NCI-H1092 treated with DMSO at 0.1 percent for 48 hours (cell line): ENCODE measurements at places on chromosomes 5 and 9.

- no peak for DNase-seq
These were observed 27.9 kb upstream of the CEMIP2 start for GRCh38 chr9:71796100-71796767.

DNA sequence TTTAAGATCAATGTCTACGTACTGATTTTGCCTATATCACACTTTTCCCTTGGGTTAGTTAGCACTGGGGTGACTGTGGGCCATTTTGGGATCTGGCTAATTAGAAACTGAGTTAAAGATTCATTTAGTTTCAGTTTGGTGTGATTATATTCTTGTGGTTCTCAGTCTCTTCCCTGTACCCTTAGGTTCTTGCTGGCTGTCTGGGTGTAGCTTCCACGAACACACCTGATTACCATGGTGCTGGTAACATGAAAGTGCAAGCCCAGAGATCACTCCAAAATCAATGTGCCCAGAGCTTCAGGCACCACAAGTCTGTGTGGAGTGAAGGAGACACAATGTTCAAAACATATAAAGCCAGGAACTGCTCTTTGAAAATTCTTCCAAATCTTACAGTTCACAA lies 248.1 kb downstream of the PDE4D start:
- no peak for DNase-seq

- no peak for DNase-seq
These were observed 36.6 kb upstream of the MYORG start for GRCh38 chr9:34413231-34413852.

DNA sequence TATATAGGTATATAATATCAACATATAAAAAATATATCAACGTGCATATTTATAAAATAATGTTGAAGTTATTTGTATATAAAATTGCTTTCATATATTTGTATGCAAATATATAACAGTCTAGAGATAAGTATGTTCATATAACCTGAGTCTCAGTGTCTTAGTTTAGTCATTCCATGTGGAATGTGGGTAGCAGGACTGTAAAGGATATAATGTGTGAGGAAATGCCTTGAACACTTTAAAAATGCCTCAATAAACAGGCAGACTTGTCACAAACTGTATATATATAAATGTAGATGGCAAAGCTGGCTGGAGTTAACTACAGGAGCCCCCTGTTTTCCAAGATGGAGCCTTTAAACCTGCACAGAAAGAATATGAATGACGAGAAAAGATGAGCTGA lies 48.4 kb downstream of the CCDC125 start:
- DNase-seq, result no peak

DNA sequence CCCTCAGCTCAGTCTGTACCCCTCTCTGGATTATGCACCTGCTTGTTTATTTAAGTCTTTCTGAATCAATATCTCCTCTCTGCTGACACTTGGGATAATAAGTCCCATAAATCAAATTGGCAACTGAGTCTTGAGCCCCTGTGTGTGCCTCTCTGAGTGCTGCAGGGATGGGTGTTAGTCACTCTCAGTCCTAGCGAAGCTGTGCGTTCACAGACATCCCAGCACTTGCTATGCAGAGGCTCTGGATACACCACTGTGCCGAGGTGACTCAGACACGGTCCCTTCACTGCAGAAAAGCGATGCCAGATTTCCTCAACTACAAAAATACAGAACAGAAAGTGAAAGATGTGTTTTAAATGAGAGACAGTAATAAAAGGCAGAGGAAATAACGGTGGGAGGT lies 4.1 kb upstream of the KCNMB1 start:
- DNase-seq, result peak; percentile 2

DNA sequence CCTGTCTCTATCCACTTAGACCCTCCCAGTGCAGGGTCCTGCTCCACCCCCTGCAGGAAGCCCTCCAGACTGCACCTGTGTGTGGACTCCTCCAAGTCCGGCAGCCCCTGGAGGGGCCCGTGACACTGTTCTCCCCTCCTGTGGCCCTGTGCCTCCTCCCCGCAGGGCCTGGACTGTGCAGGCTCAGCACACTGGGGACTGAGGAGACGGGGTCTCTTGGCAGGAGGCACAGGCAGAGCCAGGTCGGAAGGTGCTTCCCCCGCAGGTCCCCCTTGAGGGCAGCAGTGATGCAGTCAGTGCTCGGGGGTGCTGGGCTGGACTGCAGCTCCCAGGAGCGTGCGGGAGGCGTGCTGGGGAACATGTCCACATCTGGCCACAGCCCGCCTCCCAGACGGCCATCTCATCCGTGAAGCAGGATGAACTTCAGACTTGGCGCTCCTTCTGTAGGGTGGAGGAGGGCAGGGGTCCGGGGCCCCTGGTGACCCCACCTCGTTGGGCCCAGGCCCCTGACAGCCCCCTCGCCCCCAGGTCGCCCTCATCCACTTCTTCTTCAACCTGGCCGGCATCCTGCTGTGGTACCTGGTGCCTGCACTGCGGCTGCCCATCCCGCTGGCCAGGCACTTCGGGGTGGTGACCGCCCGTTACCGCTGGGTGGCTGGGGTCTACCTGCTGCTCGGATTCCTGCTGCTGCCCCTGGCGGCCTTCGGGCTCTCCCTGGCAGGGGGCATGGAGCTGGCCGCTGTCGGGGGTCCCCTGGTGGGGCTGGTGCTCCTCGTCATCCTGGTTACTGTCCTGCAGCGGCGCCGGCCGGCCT lies 4.9 kb downstream of the SLC34A3 start:
- no peak for DNase-seq

- DNase-seq, result no peak
These were observed 572.6 kb upstream of the CLINT1 start for GRCh38 chr5:158431369-158432029.

DNA sequence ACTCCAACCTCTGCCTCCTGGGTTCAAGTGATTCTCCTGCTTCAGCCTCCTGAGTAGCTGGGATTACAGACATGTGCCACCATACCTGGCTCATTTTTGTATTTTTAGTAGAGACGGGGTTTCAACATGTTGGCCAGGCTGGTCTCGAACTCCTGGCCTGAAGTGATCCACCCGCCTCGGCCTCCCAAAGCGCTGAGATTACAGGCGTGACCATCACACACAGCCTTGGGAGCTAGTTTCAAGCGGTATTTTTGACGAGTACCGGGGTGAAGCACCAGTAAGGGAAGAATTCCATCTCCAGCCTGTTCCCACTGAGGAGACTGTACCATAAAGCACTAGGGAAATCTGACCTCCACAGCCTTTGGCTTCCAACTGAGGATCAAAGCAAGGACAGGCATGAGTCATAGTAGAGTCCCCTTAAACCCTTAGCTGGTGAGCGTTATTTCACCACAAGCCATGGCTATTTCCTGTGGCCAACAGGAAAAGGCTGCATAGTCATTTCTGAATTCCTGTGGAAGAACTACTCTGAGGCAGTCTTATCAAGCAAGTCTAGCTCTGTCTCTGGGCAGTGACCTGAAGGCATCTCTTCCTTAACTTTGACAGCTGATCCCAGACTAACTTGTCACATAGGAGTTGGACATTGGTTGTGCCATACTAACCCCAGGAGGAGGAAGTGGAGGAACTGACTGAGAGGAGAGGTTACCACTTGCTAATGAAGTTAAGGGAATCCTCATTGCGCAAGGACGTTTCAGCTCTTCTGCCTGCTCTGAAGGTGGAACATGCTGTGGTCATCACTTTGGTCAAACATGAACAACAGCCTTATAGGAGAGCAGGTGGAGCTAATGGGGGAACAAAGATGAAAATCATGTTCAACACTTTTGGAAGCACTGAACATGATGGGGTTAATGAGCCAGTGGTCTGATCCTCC lies 85.8 kb upstream of the DMRT1 start:
- DNase-seq, result no peak
